Activated naive CD4-positive, alpha-beta T cell treated with Interleukin-2 at 50 U/mL for 16 hours (primary cell): ENCODE measurements at places on chromosomes 5 and 9.

GRCh38 chr9:136210276-136210675, 5.3 kb upstream of the LHX3 start:
- DNase-seq = no peak

DNA sequence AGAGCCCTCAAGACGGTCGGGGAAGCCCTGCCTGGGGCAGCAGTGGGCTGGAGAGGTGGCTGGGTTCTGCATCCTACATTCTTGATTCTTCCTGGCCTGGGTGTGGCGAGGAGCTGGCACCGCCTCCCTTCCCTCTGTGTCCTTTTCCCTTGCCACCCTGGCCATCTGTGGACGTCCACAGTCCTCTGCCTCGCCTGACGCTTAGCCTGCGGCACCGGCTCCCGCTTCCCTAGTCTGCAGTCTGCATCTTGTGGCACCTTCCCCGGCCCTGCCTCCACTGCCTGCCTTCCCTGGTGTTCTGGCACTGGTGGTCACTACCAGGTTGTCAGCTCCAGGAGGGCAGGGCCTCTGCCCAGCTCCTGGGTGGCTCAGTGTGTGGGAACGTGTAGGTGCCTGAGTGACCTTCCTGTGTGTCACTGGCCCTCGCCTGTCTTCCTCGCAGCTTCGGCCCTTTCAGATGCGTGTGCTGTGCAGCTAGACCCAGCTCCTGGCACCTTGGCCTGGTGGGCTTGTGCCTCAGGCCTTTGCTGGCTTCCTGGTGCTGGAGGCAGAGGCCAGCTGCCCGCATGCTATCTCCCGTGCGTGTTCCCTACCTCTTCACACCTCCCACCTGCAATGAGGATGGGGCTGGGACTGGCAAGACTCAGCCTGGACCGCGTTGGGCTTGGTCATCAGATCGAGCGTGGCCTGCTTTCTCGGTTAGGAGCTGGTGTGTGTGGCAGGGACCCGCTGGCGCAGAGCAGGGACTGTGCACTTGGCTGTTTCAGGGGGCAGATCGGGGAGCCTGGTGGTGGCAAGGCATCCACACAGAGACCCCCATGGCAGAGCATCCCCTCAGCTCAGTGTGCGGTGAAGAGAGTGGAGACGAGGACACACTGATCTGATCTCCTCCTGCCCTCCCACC, 20.9 kb downstream of the TRAF2 start:
- no peak for DNase-seq

- DNase-seq = no peak
Observed at GRCh38 chr9:84975926-84976325, 306.4 kb downstream of the NTRK2 start.

GRCh38 chr9:6113819-6114218, 98.4 kb upstream of the RANBP6 start:
- no peak for DNase-seq

DNA sequence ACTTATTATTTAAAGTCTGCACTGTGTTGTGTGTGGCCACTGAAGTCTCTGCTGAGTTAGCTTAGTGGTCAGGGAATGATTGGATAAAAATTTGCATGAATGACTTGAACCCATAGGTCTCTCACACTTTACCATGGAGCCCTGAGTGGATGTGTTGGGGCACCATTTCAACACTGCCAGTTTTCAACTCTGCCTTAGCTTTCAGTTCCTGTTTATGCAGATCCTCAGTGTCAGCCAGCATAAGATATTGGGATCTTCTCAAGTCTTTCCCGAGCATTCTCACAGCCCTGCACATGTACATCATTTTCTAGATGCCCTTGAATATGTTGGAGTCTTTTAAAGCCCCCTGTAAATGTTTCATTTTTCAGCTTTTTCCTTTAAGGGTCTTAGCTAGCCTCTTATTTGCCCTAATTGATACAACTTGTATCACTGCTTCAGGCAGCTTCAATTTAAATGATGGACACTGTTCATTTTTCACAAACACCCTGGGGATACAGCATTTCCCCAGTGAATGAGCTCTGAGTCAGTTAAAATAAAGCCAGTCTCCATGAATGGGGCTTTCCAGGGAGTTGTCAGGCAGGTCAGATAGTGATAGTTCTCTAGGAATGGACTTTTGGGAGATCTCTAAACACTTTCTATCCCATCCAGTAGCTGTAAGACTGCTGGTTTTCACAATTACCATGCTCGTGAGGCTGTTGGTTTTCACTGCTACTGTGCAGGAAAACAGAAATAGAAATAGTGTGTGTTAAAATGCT, 211.9 kb upstream of the PAPPA start:
- no peak for DNase-seq

DNA sequence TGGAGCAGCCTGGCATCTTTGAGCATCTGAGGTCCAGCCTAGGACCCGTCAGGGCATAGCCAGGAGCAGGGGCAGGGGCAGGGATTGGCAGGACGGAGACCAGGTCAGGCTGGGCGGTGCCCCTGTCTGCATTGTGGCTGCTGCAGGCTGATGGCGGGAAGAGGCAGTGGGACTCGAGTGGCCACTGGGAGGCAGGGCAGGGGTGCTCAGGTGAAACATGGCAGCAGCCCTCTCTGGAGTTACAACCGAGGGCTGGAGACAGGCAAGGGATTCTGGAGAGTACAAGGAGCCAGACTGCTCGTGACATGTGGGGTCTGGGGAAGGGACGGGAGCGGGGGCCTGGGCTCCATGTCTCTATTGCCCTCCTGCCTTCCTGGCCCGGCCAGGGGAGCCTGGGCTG, 97.4 kb upstream of the RAPGEF1 start:
- DNase-seq = no peak

DNA sequence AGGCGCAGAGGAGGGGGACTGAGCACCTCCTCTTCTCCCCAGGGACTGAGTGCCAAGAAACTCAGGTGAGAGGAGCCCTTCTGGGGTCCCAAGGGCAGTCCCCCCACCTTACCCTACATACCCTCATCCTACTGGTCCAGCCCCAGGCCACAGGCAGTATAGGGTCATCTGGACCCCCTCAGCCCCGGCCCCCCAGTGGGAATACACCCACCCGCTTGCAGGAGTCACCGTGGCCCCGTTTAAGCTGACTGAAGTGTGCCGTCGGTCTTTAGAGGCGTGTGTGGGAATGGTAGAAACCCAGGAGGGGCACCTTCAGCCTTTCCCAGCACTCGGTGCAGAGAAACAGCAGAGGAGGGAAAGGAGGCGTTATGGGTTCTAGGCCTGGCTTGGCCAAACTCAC, 30.8 kb downstream of the COL15A1 start:
- no peak for DNase-seq

- DNase-seq = no peak
Observed at GRCh38 chr9:73202980-73203379, 51.3 kb downstream of the ANXA1 start.

DNA sequence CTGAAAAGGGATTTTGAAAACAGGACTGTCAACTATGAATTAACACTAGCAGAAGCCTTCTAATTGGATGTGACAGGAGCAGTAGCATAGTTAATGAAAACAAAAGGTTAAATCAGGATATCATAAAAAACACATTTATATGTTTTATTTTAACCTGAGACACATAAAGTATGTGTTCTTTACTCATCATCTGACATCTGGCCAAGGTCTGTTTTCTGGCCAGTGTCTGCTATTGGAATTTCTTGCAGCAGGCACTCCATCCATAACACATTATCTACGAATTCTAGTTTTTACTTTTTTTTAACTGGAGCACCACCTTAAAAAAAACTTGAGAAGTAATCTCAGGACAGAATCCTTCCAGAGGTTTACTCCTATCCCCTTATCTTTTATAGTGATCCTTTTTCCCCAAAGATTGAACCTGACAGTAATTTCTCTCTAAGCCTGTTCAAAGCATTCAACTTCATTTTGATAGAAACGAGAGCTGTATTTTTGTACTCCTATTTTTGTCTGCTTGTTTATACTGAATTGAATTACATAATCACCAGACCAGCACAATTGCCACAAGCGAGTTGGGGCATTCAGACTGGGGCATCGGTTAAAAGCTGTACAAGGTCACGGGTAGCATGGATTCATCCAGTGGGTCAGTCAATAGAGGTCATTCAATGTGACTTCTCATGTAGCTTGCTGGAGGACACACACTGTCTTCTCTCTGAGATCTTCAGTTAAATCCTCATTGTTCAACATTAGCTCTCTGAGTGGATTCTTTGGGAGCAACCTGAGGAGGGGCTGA, 205.6 kb upstream of the CLINT1 start:
- no peak for DNase-seq
